Stimulated activated CD4-positive, alpha-beta T cell treated with anti-CD3 and anti-CD28 coated beads, Interleukin-15, amount 100 ng/mL, for 48 hours (primary cell): ENCODE measurements at places on chromosomes 5 and 9.

- DNase-seq: peak; percentile 14
These were observed 100.4 kb downstream of the TTLL11 start for GRCh38 chr9:121992571-121993212.

DNA sequence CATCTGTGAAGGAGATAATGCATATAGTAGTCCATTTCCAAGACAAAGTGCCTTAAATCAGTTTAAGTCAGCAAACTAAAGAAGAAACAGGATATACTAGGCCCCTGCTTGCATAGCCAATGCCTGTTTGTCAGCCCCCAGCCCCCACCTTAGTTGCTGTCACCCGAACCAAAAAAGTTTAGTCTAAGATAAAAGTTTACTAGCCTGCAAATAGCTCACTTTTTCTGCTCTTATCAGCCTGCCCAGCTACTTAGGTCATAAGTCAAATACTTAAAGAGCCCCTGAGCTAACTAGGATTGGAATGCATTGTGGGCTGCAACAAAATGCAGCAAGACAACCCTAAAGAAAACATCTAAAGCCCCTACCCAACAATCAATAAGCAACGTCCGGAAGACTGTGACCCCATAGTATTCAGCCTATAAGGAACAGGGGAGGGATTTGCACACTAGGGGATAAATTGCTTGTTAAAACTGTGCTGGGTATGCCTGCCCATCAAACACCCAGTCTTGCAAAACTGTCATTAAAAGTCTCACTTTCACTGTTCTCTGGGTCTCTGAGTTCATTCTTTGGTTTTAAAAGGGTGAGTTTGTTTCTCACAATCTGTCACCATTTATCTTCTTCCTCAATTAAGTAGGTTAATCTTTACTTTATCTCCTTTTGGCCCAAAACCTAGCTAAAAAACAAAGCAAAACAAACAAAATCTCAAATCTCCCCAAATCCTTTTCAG is 92.4 kb upstream of the CEP78 start:
- DNase-seq: no peak

DNA sequence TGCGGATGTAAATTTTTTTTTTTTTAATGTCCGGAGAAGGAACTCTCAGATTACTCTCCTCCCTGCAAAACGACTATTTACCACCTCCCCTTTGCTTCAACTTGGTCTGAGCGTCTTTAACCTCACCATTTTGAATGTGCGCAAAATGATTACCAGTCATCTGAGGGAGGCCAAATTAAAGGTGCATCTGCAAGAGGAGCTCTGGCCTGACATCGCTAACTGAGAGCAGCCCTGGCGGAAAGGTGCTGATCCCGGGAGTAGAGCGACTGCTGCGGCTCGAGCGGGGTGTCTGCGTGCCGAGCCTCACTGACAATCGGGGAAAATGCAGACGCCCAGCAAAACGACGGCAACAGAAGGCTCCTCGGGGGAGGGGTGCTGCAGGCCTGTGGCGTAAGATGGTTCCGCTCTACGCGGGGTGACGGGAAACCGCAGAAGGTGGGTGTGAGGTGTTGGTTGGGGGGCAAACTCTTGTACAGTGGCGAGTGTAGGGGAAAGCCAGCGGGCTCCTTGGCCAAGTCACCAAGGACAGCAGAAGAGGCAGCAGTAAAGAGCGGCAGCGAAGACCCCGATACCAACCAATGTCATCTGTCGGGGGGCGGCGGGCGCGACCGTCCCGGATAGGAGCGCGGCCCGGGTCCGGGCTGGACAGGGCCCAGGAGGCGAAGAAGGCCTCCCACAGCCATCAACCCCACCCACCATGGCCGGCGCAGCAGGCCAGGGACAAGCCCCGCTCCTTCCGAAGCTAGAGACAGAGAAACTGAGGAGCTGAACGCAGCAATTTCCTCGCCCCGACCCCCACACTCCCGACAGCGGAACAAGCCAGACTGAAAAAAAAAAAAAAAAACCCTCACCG is 557 bp downstream of the PJA2 start:
- peak; percentile 68 for DNase-seq

- DNase-seq: no peak
These were observed 90.7 kb downstream of the CYFIP2 start for GRCh38 chr5:157356576-157356975.

- peak; percentile 53 for DNase-seq
These were observed 723 bp downstream of the SNX18 start for GRCh38 chr5:54518146-54518817.

GRCh38 chr9:14888272-14888671 is 22.0 kb downstream of the FREM1 start:
- no peak for DNase-seq

- DNase-seq: no peak
These were observed 24.1 kb upstream of the RNF20 start for GRCh38 chr9:101509572-101509971.

DNA sequence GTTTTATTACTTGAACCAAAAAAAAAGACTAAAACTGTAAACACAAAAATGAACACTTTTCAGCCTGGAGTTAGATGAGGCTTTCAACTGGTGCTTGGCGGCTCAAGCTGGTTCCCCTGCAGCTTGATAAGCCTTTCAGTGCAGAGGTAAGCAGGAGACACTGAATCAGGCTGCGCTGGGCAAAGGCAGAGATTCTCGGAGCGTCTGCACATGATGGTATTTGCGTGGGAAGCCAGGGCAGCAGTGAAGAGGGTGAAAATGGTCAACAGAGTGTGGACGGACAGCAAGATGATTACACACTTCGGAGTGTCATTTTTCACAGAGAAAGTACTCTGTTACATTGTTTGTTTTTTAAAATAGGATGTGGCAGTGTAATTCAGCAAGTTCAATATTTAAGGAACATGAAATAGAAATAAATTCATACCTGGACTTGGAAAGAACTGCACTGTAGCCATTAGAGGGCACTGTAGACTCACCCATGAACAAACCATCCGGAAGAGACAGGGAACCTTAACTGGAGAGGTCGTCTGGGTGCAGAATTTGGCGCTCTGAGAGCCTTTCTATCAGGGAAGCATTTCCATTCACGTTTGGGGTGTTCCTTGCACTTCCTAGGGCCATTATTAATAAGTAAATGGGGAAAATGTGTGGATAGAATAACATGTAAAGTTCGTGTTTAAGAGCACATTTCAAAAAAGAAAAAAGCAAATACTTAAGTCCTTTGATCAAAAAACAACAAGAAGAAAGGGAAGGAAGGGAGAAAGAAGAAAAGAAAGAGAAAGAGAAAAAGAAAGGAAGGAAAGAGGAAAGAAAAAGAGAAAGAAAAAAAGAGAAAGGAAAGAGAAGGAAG is 69.8 kb downstream of the ICE1 start:
- DNase-seq: peak; percentile 10

- DNase-seq: no peak
These were observed 33.9 kb downstream of the SH3TC2 start for GRCh38 chr5:149028984-149029383.

DNA sequence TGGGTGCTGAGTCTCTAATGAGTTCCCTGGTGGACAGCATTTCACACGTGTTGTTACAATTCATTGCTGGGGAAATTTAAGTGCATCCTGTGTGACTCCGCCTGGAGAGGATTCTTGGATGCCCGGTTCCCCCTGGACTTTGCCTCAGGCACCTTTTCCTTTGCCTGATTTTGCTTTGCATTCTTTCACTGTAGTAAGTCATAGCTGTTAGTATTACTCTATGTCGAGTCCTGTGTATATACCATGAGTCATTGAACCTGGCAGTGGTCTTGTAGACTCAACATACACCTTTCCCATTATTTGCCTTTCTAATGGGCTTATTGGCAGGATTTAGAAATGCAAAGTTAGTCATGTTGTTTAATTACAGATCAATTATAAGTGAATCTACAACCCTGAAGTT is 81.9 kb upstream of the DHFR start:
- DNase-seq: no peak

GRCh38 chr5:141182248-141182647 is at the start of gene PCDHB16:
Gene PCDHB16, plus strand, starts transcription at chr5:141182387. Its CDS starts 173 bp downstream, at chr5:141182560.
- no peak for DNase-seq

DNA sequence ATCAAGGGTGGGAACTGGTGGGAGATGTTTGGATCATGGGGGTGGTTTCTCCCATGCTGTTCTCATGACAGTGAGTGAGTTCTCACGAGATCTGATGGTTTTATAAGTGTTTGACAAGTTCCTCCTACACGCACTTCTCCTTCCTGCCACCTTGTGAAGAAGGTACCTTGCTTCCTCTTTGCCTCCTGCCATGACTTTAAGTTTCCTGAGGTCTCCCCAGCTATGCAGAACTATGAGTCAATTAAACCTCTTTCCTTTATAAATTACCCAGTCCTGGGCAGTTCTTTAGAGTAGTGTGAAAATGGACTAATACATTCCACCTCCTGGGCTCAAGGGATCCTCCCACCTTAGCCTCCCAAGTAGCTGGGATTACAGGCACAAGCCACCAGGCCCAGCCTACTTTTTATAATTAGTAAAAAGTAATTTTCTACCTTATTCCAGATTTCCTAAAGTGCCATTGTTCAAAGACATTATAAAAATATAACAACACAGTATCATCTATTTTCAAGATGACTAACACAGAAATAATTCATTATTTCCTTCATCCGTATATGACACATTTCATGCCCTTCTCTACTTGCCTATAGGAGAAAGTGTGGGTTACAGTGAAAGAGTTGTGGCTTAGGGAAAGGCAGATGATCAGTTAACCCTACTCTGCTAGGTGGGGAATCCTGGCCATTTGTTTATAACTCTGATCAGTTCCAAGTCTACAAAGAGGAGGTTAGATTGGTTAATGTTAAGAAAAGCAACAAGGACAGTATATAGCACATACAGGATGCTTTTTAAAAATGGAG is 99.9 kb downstream of the TTC39B start:
- no peak for DNase-seq

- DNase-seq: no peak
These were observed 224.8 kb downstream of the ENC1 start for GRCh38 chr5:74415695-74416102.

GRCh38 chr9:74644023-74644422 is 146.9 kb downstream of the RORB start:
- DNase-seq: no peak

GRCh38 chr9:113899205-113899604 is 23.1 kb downstream of the ZNF618 start:
- no peak for DNase-seq

DNA sequence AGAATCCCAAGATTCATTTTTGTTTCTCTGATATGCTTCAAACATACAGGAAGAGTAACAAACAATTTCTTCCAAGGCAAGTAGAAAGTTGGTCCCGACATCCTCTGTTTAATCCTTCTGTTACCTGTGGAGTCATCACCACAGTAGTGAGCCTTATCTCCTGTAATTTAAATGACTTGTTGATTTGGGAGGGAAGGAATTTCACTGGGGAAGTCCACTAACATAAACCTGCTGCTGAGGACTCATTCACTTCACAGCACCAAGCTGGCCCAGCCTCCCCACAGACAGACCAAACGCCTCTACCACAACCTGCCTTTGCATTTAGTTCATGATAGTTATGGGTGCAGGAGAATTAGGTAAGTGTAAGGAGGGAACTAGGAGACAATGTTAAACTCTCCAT is 63.2 kb downstream of the PRKACG start:
- DNase-seq: no peak

DNA sequence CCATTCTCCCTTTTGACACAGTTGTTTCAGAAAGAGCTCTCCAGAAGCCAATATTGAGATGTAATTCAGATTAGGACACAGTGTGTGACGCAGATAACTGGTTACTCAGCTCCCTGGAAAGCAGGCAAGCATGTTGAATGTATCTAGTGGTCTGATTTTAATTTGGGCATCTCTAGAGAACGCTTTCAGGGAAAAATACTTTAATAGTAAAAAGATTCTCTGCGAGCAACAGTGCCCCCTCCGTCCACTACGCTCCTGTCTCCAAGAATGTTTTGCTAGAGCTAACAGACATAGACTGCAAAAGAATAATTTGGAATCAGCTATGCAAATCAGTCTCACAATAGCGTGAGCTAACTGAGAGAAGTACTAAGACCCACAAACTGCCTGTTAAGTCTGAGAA is 23.3 kb downstream of the CFAP90 start:
- DNase-seq: no peak

DNA sequence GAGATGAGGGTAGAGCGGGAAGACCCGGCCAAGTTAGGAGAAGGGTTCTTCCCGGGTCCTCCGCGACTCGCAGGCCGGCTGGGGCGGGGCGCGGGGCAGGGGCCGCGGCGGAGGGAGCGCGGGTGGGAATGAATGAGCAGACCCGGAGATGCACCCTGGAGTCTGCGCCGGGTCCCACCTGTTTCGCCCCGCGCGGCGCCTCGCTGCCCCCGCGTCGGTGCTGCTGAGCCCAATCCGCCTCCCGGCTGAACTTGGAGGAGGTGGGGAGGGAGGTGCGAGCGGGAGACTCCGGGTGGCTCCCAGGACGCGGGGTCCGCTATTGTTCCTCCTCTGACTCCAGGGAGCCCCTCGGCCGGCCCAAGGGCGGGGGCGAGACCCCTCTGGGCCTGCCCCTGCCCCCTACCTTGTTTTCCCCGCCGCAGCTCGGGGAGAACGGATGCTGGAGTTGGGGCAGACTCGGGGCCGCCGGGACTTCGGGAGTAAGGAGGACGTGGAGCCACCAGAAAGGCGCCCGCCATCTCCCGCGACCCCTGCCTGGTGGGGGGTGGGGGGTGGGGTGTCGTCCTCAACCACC is 659 bp downstream of the RAI14 start:
- DNase-seq: no peak

GRCh38 chr9:93061791-93062763 is 3.6 kb downstream of the SUSD3 start:
- no peak for DNase-seq

DNA sequence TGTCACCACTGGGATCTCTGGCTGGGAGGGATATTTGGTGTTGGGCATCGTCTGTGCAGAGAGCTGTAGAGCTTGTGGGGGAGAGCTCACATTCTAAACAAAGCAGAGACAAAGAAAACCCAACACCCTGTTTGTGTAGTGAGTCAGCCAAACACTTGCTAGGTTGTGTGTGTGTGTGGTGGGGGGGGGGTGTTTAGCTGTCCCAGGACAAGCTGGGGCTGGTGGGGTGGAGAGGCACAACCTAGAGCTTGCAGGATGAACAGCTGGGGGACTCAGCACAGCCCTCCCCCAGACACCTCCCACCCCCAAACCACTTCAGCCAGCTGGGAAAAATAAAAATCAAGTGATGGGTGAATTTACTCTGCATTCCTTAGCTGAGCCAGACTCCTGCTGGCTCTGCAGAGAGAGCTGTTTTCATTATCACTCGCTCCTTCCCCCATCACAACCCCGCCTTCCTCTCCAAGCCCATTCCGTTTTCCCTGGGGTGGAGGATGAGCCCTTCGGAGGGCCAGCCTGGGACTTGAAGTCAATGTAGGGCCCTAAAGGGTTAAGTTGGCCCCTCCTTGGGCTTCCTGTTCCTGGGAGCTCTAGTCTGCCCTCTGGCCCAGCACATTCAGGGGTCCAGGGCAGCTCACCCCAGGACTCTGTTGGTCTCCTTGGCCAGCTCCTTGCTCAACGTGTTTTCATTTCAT is 2.6 kb downstream of the OLFML2A start:
- no peak for DNase-seq

GRCh38 chr5:9615331-9615730 is 14.8 kb downstream of the TAS2R1 start:
- no peak for DNase-seq

DNA sequence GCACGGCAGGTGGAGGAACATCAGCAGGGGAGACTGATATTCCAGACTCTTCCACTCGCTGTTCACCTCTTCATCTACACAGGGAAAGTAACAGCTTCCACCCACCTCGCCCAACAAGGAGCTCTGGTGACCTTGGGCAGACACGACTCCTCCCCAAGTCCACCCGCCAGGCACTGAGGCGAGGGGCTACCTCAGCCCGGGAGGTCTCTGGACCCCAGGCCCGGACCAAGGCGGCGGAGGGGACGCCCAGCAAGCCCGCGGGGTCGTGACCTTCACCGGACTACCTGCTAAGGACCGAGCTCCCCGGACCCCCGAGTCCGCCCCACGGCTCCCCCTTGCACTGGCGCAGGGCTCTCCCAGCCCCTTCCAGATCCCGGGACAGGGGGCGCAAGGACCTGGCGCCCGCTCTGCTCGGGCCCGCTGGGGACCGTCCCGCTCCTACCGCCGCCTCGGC is 70.2 kb upstream of the LPCAT1 start:
- DNase-seq: no peak
